ENCODE measurements at places on chromosomes 1 and 21.

DNA sequence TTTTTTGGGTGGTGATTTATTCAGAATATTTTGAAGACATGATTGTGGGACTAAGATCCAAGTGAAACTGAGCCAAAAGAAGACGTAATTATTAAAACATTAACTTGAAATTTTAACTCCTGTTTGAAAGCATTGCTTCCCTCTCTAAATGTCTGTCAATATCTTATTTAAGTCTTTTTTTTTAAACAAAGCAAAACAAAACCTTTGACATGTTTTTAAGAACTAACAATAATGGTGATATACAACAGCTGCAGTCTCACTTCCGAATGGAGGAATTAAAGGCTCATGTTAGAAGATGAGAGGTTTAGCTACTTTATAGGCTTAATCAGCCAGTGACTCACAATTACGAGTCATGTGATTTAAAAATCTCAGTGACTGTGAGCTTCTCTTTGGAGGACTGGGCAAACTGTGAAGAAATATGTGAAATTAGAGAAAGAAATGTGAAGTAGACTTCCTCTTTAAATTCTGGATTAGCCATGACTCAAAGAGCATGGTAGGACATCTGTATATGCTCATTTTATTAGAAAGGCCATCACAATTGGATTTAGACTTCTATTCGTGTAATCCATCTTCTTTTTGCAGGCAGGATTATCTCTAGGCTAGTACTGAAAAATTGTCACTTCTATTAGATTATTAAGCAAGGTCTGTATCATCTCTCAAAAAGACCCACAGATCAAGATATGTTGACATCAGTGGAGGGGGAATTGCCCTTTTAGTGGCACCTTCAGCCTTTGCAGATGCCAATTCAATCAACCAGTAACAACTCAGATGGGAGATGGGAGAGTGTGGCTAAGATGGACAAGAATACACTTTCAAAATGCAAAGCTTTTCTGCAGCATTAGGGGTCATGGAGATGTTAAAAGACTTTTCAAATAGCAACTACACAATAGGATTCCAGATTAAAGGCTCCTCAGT lies 28.7 kb downstream of the KCNA3 start:
- DNase-seq = no peak

- no peak for DNase-seq
These were observed 19.8 kb downstream of the PLA2G2D start for GRCh38 chr1:20099533-20099932.

DNA sequence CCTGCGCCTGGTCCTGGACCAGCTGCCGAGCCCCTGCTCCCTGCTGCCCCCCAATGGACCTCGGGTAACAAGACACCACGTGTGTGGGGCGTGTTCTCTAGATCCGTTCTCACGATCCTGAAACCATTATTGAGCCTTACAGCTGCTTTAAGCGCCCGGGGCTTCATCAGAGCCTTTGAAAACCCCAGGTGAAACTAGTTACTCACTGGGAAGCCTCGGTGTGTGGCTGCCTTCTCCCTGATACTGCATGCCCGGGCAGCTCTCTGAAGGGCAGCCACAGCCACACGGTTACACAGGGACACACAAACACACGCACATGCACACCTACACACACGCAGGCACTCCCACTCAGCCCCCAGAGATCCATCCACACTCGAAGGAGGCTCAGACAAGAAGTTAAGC lies 5.3 kb downstream of the HES2 start:
- DNase-seq = peak; percentile 55

DNA sequence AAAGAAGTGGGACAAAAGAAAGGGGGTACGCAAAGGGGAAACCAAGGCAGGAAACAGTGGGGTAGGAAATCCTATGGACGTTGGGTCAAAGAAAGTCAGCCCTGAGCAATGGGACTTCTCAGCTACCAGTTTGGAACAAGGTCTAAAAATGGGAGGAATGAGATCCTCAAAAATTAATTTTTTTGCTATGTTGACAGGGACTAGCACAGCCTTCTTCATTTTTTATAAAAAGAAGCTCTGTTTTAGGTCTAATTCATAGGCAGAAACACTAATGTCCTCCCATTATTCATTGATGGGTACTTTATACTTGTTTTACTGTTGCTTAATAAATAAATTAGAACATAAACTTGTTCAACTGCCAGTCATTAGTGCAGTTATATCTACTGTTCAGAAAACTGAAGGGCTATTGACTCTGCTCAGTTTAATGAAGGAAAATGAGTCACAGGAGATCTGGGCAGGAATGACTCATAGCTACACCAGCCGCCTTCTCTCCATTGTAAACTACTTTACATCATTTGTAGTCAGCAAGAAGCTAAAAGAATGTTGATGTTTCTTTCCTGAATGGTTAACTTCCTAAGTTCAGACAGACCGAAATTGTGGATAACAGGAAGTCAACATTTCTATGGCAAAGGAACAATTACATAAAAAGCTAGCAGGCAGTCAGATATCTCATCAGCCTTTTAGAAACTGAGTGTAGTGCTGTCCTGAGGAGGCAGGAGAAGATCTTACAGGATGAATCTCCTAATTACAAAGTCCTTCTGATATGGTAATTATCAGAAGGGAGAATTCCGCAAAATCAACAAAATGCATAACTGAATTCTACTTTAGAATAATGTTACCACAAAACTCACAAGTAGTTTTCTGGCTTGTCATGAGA lies 356.4 kb upstream of the PKN2 start:
- no peak for DNase-seq

- DNase-seq = no peak
These were observed 37.5 kb downstream of the NEXN start for GRCh38 chr1:77925956-77926355.

GRCh38 chr1:161227196-161227871 lies 1.5 kb downstream of the TOMM40L start:
- peak; percentile 74 for DNase-seq

- DNase-seq = peak; percentile 59
These were observed 32.1 kb downstream of the NAV1 start for GRCh38 chr1:201570886-201571624.

DNA sequence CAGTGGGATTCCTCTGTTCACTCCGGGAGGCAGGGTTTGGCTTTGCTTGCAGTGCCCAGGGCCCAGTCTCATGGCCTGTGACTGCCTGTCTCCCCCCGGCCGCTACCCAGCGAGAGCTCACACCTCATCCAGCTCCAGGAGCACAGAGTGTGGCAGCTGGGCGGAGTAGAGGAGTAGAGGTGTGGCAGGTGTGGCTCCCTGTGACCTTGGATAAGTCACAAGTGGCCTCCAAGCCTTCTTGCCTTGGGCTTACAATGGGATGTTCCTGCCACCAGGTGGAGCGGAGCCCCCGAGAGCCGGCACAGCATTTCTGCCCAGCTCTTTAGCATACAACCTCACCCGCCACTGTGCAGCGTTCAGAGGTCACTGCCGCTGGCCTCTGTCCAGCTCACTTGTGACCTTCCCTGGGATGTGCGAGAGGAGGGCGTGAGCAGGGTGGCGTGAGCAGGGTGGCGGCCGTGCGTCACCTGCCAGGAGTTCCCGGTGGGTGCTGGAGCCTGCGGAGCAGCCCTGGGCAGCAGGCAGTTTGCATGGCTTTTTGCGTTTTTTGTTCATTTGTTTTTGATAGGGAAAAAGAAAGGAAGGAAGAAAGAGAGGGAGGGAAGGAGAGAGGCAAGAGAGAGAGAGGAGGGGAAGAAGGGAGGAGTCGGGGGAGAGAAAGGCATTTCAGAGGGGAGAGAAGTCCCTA lies 42.4 kb downstream of the CRYAA start:
- DNase-seq = peak; percentile 38

GRCh38 chr1:216034506-216034905 lies 388.7 kb downstream of the USH2A start:
- no peak for DNase-seq

GRCh38 chr1:62428351-62428750 lies 8.5 kb upstream of the USP1 start:
- DNase-seq = peak; percentile 32

DNA sequence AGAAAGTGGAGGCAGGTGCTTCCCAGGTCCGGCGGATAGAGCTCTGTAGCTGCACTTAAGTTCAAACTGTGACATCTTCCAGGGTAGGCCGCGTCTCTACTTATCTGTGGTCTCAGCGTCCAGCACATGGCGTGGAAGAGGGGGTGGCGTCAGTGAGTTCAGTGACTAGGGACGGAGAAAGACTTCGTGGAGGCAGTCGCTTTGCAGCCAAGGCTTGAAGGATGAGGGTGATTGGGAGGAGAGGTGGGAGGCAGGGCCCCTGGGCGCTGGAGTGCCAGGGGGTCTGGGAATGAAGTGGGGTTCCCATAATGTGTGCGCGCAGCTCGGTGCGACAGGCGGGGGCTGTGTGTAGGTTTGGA lies 444 bp upstream of the AGO1 start:
- no peak for DNase-seq

DNA sequence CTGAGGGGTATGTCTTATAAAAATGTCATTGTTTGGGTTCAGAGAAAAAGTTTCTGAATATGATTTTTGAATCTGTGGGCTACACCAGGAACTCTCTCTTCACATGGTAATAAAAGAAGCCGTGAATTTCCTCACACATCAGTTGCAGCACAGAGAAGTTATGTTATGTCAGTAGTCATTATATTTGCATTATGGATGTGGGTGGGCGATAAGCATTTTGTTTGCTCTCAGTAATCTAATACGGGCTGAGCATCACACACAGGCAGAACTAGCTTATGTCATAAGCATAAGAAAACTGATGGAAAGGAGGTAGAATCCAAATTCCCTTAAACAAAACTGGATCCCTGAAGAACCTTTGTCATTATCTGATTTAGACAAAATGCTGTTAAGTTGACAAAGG lies 70.8 kb downstream of the PRDM2 start:
- DNase-seq = no peak

- no peak for DNase-seq
These were observed 32.7 kb downstream of the TFAP2E start for GRCh38 chr1:35605867-35606182.

- DNase-seq = no peak
These were observed 5.9 kb downstream of the AGO3 start for GRCh38 chr1:35936838-35937237.

GRCh38 chr1:197526736-197527371 lies 248.4 kb downstream of the DENND1B start:
- no peak for DNase-seq

GRCh38 chr1:16217061-16217785 lies 4.8 kb upstream of the ARHGEF19 start:
- peak; percentile 81 for DNase-seq

DNA sequence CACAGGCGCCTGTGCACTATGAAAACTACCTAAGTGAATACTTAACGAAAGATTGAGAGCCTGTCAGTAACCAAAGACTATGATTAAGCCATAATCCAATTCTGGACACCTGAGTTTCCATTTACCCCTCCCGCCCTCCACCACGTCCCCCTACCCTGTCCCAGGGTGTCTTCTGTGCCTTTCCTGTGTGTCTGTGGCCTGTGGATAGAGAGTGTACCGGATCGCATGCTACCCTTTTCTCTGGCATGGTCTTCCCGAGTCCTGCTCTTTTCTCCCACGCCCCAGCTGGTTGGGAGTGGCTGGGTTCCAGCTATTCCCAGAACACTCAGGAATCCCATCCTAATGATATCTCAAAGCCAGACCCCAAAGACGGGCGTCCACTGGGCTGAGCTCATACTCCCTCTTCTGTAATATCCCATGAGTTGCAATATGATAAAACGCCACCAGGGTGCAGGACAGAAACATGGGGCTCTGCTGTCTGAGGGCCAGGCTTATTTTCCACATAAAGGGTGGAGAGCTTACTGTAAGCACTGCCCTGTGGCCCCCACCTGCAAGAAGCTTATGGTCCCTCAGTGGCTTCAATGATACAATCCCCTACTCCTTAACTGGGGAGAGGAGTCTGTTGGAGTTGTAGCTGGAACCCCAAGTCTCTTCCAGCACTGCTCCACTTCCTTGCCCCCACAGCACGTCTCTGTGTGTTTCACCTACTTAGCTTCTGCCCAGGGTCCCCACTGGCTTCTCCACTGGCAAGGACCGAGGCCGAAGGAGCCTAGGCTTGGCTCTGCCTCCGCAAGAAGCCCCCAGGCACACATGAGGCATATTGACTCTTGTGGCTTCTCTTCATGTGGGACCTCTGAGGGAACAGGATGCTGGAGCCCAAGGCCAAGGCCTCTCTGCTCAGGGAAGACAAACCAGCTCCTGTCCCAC lies 17.6 kb upstream of the ALX3 start:
- peak; percentile 62 for DNase-seq

GRCh38 chr1:186078245-186078644 lies 296.8 kb downstream of the TPR start:
- DNase-seq = no peak

GRCh38 chr1:31673433-31673832 lies 28.8 kb upstream of the PEF1 start:
- DNase-seq = no peak

- DNase-seq = peak; percentile 78
These were observed 957 bp downstream of the EPS15 start for GRCh38 chr1:51518033-51518585.

DNA sequence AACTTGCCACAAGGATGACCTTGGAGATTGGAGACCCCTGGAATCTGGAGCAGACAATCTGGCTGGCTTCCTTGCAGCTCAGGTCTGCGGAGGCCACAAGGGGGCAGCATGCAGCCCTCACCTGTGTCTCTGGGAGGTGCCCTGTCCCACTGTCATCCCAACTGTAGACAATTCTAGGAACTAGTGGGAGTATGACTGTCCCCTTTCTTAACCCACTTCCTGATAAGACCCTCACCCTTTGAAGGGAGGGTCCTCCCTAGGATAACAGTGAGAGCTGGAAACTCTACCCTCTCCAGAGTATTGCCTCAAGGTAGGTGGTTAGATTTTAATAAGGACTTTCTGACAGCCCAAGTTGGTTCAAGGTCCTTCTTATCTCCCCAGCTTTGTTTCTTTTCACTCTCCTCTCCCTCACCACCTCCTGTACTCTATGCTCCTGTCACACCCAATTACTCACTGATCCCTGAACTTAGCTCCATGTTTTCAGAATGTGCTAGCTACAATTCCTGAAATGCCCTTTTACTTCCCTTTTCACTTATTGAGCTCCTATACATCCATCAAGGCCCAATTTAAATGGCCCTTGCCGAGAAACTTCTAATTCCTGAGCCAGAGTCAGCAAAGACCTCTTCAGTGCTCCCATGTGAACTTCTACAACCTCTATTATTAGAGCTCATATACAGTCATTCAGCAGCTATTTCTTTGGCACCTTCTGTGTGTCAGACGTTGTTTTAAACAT lies 9.2 kb upstream of the KCNQ4 start:
- peak; percentile 44 for DNase-seq

GRCh38 chr21:39715804-39716397 lies 29.1 kb upstream of the IGSF5 start:
- peak; percentile 44 for DNase-seq

- no peak for DNase-seq
These were observed 79.7 kb upstream of the MARK1 start for GRCh38 chr1:220448217-220448616.

GRCh38 chr1:236175642-236176336 lies 33.5 kb downstream of the GPR137B start:
- no peak for DNase-seq

- no peak for DNase-seq
These were observed 18.7 kb upstream of the RAP1A start for GRCh38 chr1:111600886-111601386.

GRCh38 chr21:43193651-43194302 lies 25.0 kb downstream of the CRYAA start:
- no peak for DNase-seq
